ENCODE measurements at places on chromosomes 2 and 18.

DNA sequence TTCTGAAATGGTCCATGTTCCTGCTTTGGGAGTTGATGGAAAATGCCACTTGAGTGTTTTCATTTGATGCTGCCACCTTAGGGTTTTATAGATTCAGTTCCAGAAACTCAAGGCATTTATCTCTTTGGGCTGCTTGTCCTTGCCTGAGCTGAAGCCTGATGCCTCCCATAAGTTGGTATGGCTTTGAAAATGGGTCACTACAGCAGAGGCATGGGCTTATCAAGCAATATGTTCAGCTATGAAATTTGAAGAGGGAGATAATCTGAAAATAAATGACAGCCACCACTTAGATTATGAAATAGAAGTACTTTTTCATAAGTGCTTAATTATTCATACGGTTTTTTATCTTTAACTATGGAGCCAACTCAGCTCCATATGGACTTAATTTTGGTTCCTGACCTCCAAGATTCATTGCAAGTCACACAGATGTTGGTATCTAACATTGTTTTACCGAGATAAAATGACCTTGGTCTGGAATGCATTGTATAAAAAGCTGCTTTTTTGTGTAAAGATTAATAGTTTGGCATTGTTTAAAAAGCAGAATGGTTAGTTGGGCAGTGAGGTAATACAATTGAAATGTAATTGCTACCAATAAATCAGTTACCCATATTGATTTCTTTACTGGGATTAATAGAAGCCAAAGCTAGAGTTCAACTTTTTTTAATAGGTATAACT is 4.5 kb downstream of the SLC14A1 start:
- no peak for DNase-seq

- DNase-seq: no peak
Observed at GRCh38 chr2:142082368-142082767, 48.4 kb downstream of the LRP1B start.

DNA sequence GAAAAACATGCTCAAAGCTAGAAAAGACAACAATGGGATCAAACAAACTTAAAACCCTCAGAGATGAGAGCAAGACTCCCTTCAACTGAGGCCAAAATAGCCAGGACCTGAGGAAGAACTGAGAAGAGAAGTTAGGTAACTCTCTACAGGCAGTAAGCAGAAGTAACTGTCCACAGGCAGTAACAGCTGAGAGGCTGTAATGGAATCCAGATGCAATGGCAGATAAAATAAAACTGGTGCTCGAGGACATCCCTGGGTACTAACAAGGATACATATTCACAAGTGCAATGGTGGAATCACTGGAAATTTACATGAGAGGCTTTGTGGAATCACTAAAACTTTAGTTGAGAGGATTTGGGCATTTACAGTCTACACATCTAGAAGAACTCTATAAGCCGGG is 30.4 kb upstream of the C2orf66 start:
- DNase-seq: no peak

GRCh38 chr2:55418512-55419232 is 984 bp downstream of the CCDC88A start:
- DNase-seq: no peak

GRCh38 chr2:140759426-140760156 is 1371.2 kb downstream of the LRP1B start:
- no peak for DNase-seq

- no peak for DNase-seq
Observed at GRCh38 chr2:3830796-3831195, 127.4 kb downstream of the DCDC2C start.

- no peak for DNase-seq
Observed at GRCh38 chr2:152339556-152340286, 4.7 kb downstream of the FMNL2 start.

DNA sequence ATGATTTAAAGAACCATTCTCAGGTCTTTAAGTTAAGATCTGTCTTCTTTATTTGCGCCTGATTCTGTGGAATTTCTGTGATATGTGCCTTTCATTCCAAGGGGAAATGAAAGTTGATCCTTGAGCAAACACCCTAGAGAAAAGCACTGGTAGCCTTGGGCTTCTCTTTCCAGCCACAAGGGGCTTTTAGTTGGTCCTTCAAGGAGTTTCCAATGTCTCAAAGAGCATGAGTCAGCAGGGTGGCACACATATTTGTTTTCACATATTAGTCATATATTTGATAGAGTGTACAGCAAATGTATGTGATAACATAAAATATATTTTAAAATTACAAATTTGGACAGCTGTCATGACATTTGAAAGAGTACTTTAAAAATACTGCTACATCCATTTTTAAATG is 339.5 kb downstream of the TXNL1 start:
- no peak for DNase-seq

- DNase-seq: no peak
Observed at GRCh38 chr2:205739620-205740019, 57.3 kb downstream of the NRP2 start.

DNA sequence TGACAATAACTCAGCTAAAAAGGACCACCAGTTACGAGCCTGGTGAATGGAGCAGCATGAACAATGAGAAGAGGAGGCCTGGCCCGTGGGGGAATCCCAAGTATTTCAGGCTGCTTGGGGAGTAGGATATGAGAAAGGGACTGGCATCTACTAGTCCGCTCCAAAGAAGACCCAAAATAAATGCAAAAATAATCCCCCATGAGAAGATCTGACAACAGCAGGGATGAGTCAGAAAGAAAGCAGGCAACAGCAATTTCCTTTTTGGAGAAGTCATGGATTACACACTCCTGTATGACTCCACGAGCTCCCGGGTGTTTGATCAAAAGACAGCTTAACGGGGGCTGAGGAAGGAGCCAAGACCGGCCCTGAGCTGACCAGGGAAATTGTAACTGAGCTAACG is 111.4 kb downstream of the SOX11 start:
- DNase-seq: no peak

GRCh38 chr2:128473175-128474035 is 154.7 kb upstream of the HS6ST1 start:
- no peak for DNase-seq

- DNase-seq: no peak
Observed at GRCh38 chr18:28404694-28405093, 227.8 kb upstream of the CDH2 start.

- DNase-seq: no peak
Observed at GRCh38 chr2:29983308-29983707, 61.9 kb upstream of the ALK start.

GRCh38 chr2:29262681-29263260 is 147.6 kb downstream of the CLIP4 start:
- DNase-seq: no peak

DNA sequence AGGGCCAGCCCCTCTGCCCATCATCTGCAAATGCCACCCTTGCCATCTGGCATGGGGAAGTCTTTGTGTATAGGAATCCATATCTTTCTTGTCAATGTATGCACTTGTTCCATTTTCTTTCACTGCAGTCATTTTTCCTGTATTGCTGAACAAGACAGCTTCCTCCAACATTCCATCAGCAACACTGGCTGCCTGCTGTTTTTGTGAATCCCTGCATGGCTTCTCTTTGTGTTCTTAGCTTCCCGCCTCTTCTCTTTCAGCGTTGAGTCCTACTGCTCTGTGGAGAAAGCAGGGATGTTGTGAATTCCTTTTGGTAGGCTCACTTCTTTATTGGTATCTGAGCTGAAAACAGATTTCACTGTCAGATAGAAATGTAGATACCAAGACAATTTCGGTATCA is 150.0 kb downstream of the LPIN1 start:
- DNase-seq: no peak

- no peak for DNase-seq
Observed at GRCh38 chr2:108079736-108080135, 93.4 kb downstream of the SLC5A7 start.

GRCh38 chr2:205170399-205170798 is 511.9 kb upstream of the NRP2 start:
- DNase-seq: no peak

GRCh38 chr2:152587187-152587947 is 129.9 kb downstream of the PRPF40A start:
- no peak for DNase-seq

DNA sequence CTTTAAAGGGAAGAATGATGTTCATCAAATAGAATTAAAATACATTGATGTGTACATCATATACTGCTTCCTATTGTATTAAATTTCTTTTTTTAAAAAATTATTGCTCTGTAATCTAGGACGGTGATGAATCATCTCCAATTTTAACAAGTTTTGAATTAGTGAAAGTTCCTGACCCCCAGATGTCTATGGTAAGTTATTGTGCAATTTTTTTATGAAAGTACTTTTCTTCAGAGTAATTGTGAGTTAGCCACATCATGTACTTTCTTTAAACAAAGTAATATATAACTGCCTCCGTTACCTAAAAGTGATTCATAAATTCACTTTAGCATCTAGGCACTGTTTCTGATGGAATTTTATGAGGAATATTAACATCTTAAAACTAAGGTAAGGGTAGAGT is 38.1 kb downstream of the PIK3C3 start:
- no peak for DNase-seq

Data from activated naive CD4-positive, alpha-beta T cell (primary cell).